ENCODE measurements at places on chromosomes 6 and 20.

DNA sequence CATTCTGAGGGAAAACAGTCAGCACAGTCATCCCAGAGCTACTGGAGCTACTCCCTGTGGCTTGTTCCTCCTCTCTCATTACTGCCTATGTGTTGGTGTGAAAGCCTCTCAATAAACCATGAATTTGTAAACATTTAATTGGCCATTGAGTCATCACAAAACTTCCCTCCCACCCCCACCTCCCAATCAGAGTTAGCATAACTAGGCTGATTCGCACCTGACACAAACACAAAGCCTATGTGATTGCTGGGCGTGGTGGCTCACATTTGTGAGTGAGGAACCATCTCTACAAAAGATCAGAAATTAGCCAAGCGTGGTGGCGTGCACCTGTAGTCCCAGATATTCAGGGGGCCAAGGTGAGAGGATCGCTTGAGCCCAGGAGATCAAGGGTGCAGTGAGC, 17.1 kb upstream of the SNTA1 start:
- no peak for DNase-seq

GRCh38 chr6:135701426-135701825, 150.1 kb upstream of the PDE7B start:
- no peak for DNase-seq

DNA sequence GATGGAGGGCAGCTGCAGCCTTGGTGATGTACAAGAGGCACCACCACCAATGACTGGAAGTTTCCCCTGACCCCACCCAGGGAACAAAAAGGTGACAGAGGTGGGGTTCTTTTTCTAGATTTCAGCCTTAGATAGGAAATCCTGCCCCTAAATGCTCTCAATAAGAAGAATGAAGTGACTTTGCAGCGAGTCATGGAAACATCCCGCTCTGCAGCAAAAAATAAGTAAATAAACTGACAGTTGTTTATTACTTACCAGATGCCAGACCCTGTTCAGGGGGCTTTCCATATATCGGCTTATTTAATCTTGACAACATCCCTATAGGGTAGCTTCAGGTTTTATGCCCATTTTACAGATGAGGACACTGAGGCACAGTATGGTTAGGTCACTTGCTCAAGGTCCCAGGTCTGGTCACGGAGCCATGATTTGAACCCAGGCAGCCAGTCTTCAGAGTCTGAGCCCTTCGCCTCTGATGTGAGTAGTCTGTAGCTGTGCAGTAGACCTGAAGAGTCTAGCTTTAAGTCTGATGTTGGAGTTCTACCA, 19.2 kb downstream of the C6orf89 start:
- no peak for DNase-seq

DNA sequence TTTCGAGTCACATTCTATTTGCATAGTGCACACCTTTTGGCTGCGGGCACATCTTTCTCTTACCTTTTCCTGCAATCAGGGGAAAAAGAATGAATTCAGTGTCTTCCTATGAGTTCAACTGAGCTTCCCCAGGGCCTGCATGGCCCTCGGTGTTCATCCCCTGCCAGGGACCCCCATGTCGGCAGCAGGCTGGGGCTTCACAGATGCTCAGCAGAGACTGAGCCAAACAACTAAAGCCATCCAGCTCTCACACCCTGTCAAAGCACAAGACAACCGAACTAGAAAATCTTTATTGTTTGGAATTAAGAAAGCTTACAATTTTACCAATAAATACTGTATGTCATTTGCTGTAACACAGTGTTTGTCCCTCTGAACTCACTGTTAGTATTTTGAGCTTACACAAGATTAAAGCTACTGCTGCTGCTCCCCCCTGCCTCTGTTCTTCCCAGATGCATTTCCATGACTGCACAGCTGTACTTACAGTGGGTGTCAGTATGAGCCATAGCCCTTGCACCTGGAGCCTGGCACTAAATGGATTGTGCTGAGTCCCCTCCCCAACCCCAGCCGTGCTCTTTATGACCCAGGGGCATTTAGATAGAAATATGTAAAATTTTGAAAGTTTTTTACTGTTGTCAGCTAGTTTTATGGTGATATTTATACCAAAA, 205.8 kb downstream of the TMEM242 start:
- no peak for DNase-seq

DNA sequence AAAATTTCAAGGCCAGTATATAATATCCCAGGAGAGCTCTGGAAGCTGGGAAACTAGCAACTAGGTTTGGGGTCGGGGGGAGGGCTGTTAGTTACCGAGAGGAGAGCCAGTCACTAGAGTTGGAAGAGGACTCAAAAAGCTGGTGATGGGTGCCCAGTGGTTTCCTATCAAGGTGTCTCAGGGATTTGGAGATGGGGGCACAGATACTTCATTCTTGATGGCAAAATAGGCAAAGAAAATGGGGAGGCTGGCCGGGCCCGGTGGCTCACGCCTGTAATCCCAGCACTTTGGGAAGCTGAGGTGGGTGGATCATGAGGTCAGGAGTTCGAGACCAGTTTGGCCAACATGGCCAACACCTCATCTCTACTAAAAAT, 805 bp downstream of the PHF1 start:
- DNase-seq, result no peak

- no peak for DNase-seq
Measured at GRCh38 chr20:34544109-34544796, 14.3 kb upstream of the MAP1LC3A start.

DNA sequence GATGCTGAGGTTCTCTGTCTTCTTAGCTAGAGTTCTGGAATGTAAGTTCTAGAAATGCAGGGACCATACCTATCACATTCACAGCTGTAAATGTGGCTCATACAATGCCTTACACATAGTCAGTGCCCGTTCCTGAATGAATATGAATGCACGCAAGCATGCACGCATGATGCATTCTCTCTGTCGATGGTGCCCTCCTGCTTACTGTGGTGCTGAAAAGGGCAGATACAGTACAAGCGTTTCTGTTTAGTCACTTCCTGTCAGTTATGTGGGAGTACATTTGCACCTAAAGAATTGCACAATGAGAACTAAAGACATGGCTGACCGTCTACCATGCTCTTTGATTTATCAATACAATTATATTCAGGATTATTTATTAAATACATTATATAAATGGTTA, 152.2 kb upstream of the SOX4 start:
- no peak for DNase-seq

DNA sequence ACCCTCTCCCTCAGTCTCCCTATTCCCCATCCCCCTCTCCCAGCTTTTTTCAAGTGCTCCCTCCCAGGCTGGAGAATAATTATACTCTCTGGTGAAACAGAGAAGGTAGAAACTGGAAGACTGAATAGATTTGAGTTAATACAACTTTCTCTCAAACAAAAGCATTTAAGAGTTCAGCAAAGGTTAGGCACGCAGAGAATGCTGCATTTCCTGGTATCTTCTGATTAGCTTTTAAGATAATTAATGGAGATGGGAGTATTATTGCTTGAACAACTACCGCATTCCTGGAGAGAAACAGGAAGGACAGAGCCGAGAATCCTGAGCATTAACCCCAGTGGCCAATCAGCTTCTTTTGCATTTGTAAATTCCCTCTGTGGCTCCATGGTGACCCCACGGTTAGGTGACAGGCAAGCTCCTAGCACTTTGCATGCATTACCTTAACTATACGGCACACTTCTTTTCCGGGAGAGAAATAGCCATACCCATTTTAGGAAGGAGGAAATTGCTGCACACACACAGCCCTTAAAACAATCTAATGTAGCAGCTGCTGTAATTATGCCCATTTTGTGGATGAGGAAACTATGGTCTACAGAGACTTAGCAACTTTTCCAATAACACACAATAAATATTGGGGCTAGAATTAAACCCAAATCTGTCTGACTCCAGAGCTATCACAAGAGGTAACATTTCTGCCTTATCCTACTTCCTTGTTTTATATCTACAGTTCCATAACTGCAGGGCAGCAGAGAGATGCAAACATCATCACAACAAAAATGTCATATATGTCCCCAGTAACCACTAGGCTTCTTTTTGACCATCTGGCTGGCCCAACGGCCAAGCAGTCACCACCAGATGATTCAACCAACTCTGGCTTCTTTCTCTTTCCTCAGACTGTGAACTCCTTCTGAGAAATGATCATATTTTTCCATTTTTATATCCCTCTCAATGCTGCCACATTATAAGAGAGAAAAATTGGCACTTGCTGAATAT, 169.9 kb downstream of the CD24 start:
- no peak for DNase-seq

GRCh38 chr20:45969712-45970634, 2.0 kb downstream of the ZNF335 start:
- DNase-seq, result peak; percentile 14

DNA sequence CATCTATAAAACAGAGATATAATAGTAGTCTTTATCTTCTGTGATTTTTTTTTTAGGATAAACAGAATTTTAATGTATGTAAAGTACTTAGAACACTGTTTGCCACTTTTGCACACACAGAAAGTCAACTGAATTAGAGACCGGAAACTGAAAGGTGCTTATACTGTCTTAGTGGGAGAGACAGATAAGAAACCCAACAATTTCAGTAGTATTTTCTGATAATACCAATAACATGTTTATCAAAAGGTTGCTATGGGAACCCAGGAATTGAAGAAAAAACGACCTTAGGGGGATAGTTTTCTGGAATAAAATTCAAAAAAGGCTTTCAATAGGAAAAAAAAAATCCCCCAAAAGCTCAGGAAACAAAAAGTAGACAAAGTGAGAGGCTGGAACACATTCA, 138.6 kb downstream of the BCKDHB start:
- no peak for DNase-seq

Measured in SHP77 treated with DMSO at 0.1 percent for 48 hours (cell line).